ENCODE measurements at places on chromosomes 7 and 10.

DNA sequence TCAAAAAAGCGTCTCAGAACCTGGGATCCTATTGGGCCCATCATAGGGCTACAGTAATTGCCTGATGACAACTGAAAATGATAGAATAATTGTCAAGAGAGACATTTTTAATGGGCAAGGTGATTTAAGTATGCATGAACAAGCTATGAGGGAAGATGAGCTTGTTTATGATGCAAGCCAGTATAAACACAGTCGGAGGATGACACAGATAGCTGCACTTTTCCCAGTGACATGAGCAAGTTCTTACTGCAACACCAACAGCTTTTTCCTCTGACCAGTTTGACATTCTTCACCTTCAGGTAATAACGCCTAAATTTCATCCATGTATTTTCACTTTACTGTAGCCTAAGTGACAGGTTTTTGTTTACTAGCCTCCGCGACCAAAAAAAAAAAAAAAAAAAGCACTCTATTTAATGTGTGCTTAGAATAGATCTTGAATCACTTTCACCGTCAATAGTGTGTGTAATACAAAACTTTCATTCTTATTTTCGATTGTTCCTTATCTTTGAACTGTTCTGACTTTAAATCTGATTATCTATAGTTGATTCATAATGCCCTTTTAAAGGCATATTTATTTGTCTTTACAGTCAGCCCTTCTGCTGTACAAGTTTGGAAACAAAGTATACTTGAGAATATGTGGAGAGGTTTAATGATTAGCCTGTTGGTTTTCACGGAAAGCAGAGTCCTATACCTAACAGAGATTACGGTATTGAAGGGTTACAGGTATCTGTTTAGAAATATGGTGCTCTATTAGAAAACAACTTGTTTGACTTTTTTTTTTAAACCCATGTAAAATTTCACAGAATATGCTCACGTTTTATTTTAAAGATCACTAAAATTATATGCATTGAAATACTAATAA is 1.7 kb downstream of the FOXP2 start:
- H3K4me3 ChIP-seq: peak overlapping the region; percentile 12
- peak overlapping the region; percentile 36 for H3K27ac ChIP-seq
- no peaks in the 10 kb centered on the region for H3K36me3 ChIP-seq
- no peaks in the 10 kb centered on the region for H3K4me1 ChIP-seq

GRCh38 chr10:62578301-62578700 is 204.1 kb downstream of the ZNF365 start:
- no peak for DNase-seq
- H3K4me1 ChIP-seq: no peaks in the 10 kb centered on the region
- H3K27me3 ChIP-seq: no peaks in the 10 kb centered on the region
- H3K36me3 ChIP-seq: no peaks in the 10 kb centered on the region
- H3K27ac ChIP-seq: no peak overlapping the region

DNA sequence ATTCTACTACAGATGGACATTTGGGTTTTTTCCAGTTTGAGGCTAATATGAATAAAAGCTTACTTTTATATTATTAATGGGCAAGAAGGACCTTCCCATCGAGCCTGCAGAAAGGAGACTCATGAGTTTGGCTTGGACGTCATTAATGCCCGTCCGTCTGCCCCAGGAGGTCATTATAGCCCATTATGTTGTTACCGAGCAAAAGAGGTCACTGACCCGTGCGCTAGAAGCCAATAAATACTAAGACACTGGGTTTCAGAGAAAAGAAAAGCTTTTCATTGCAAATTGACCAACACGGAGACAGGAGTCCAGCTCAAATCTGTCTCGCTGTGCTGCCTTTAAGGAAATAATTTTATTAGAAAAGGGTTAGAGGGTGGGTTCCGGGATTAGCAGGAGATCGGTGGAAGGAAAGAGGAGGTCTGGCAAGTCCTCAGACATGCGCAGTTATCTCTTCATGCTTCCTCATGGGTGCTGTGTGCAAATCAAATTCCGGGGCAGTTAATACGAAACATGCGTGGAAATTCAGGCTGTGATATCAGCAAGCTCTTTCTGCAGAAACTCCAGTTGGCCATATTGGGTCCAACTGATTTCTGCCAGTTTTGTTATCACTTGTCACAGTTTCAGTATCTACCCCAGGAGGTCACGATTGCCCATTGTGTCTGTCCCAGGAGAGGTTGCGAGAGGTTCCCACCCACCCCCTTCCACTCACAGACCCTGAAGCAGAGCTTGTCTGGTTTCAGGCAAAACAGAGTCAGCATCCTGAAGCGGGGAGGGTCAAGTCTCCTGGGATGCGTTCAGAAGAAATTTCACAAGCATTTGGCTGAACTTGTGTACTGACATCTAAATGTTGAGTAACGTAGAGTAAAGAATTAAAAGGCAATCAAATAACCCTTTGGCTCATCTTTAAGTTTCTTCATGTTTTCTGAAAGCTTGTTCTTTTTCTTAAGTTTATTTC is 1.1 kb upstream of the GALNTL5 start:
- H3K36me3 ChIP-seq: no peaks in the 10 kb centered on the region
- no peak overlapping the region for H3K4me3 ChIP-seq
- H3K4me1 ChIP-seq: no peaks in the 10 kb centered on the region
- no peak overlapping the region for H3K27ac ChIP-seq

DNA sequence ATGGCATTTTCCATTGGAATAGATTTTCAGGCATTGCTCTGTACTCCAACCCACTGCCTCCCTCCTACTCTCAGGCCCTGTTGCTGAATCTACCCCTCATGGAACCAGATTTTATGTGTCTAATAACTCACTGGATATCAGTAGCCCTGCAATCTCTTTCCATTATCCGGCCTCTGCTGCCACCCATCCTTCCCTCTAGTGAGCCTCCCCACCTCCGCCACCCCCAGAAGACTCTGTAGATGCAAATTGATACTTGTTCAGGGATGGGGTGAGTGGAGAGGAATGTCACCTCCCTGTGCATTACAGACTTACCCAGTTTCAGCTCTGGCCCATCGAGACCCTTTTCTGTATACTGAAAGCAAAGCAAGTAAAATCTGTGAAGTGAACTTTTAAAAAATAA is 52.3 kb upstream of the PHYHIPL start:
- H3K4me1 ChIP-seq: peaks cover 12% of the 10 kb centered on the region
- H3K27ac ChIP-seq: no peak overlapping the region
- no peak for DNase-seq
- no peaks in the 10 kb centered on the region for H3K27me3 ChIP-seq

DNA sequence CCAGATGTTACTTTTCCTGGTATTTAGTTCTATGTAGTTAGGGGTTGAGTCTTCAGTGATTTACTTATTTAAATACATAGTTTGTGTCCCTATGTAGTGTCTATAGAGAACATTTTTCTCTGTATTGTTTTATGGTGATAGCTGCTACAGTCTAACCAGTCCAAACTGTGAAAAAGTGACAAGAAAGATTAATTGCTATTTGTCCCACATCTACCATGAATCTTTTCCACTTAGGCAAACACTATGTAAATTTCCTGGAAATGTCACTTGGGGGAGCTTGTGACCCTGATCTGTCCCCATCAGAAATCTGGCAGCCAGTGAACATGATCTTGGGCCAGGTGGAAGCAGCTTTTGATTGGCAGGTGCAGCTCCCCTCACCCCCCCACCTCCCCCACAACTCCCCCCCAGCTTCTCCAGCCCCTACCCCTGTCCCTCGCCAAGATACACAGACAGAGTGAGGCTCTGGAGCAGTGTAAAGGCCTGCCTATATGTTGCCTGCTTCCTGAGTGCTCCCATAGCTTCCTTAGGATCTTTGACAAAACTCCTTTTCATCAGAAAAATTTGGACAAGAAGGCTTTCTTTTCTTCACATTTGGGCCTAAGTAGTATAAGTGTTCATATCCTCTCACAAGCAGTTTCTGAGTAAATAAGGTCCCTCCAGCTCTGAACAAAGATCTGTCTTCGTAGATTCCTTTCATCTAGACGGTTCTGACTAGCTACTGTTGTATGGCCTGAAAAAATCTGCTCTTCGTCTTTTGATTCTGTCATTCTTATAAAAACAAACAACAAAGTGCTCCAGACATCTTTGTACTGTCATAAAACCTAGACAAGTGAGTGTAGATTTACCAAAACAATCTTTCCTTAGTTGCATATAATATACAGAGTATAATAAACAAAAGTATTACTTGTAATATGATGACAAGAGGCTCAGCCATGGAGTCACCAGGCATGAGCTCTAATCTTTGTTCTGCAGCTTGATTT is 31.5 kb upstream of the SLC13A1 start:
- H3K4me3 ChIP-seq: no peak overlapping the region
- H3K27me3 ChIP-seq: no peaks in the 10 kb centered on the region
- no peak for DNase-seq
- H3K27ac ChIP-seq: no peak overlapping the region
- no peaks in the 10 kb centered on the region for H3K36me3 ChIP-seq

DNA sequence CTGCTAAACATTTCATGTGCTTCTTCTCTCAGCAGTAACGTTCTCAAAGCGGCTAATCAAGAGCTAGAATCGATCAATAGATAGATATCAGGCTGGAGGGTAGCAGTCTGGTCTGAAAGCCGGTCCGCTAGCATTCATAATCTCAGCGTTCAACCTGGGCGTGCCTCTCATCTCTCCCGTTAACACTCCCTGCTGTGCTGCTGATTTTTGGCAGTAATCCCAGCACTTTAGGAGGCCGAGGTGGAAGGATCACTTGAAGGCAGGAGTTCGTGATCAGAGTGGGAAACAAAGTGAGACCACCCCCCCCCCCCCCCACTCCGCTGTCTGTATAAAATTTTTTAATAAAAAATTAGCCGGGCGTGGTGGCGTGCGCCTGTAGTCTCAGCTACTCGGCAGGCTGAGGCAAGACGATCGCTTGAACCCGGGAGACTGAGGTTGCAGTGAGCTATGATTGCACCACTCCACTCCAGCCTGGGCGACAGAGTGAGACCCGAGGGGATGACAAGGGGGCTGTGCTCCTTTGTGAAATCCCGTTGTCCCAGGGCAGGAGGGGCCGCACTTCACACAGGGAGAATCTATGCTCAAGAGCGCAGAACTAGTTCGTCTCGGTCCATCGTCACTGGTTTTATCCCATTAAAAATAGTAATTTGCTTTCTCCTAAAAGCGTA is 624 bp upstream of the CEP55 start:
- no peaks in the 10 kb centered on the region for H3K36me3 ChIP-seq
- H3K4me3 ChIP-seq: peak overlapping the region; percentile 70
- peak overlapping the region; percentile 72 for H3K27ac ChIP-seq
- no peaks in the 10 kb centered on the region for H3K27me3 ChIP-seq

- peaks cover 13% of the 10 kb centered on the region for H3K36me3 ChIP-seq
- H3K4me1 ChIP-seq: no peaks in the 10 kb centered on the region
- no peak overlapping the region for H3K27ac ChIP-seq
- H3K4me3 ChIP-seq: no peak overlapping the region
- no peak for DNase-seq
- H3K27me3 ChIP-seq: no peaks in the 10 kb centered on the region
Measured at GRCh38 chr10:87960230-87960629, 96.8 kb downstream of the PTEN start.

GRCh38 chr7:45938626-45939302 is 17.7 kb upstream of the IGFBP3 start:
- no peaks in the 10 kb centered on the region for H3K36me3 ChIP-seq
- no peaks in the 10 kb centered on the region for H3K4me1 ChIP-seq
- no peak overlapping the region for H3K27ac ChIP-seq
- no peaks in the 10 kb centered on the region for H3K27me3 ChIP-seq

GRCh38 chr7:136399385-136399784 is 422.2 kb upstream of the MTPN start:
- no peak for DNase-seq
- H3K27ac ChIP-seq: no peak overlapping the region
- no peak overlapping the region for H3K4me3 ChIP-seq

DNA sequence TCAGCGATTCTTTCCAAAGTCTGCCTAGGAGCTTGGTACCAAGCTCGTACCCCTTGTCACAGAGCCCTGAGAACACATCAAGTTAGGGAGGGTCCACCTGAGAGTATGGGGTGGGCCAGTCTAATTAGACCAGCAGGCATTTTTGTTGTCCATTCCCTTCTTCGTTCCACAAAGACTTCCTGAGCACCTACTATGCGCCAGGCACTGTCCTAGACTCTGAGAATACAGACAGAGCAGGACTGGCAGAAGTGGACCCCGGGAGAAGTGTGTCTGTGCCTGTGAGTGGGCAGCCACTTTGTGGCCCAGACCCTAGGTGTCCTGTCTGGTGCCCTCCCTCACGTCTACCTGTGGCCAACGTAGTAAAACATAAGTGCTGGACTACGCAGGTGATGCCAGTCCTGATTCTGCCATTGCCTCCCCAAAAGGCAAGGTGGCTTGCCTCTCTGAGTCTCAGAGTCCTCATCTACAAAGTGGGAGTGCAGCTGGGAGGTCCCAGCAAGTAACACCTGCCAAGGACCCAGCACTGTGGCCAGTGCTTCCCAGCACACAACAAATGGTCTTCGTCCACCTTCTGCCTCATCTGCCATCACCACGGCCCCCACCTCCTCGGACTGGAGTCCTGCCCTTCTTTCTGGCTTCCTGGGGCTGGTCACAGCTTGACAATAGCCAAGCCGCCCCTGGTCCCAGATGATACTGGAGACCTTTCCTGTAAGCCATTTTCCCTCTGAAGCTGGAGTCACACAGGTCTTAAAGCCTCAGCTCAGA is 54.3 kb upstream of the DUSP5 start:
- no peaks in the 10 kb centered on the region for H3K27me3 ChIP-seq
- no peak for DNase-seq
- no peaks in the 10 kb centered on the region for H3K36me3 ChIP-seq
- H3K4me1 ChIP-seq: peaks cover 17% of the 10 kb centered on the region
- peak overlapping the region; percentile 61 for H3K27ac ChIP-seq

DNA sequence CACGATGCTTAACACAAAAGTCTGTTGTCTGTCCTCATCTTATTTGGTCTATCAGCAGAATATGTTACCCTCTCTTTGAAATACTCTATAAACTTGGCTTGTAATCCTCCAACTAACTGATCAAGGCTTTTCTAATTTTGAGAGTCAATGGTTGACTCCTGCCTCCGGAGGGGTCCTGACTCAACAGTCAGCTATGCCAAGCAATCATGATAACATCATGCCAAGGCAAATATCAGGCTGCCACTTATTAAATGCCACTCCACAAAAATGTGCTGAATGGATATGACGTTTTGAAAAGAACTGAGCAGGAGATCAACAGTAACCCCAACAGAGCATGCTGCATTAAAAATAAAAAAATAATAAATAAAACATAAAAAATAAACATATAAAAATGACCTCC is 116.1 kb downstream of the PARD3 start:
- H3K4me1 ChIP-seq: peaks cover 48% of the 10 kb centered on the region
- DNase-seq: no peak
- peak overlapping the region; percentile 41 for H3K27ac ChIP-seq
- H3K4me3 ChIP-seq: no peak overlapping the region
- H3K27me3 ChIP-seq: no peaks in the 10 kb centered on the region
- peaks cover 6% of the 10 kb centered on the region for H3K36me3 ChIP-seq

GRCh38 chr7:134364619-134365037 is 47.9 kb upstream of the SLC35B4 start:
- H3K4me1 ChIP-seq: no peaks in the 10 kb centered on the region
- DNase-seq: no peak
- H3K27ac ChIP-seq: no peak overlapping the region
- no peaks in the 10 kb centered on the region for H3K27me3 ChIP-seq
- no peak overlapping the region for H3K4me3 ChIP-seq

DNA sequence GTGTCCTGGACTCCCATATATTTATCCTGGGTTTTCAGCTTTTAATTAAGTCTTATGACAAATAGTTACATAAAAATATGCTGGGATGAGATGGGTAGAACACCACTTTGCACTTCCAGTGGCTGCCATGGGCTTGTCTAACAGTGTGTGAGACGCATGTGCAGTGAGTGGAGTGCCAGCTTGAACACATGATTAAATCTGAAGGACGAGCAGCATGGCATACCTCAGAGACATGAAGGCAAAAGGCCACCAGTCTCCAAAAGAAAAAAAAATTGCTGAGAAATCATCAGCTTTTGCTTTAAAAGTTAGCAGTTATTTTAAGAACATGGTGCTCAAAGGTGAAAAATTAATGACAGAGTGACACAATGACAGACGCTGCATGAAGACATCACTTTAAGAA is 139.0 kb upstream of the ADCY1 start:
- no peak overlapping the region for H3K4me3 ChIP-seq
- H3K36me3 ChIP-seq: no peaks in the 10 kb centered on the region
- no peak for DNase-seq

All from right atrium auricular region (tissue), 2 donors.